ENCODE measurements at places on chromosomes 16 and 17.

- DNase-seq = no peak
These were observed 742 bp downstream of the PFN1 start for GRCh38 chr17:4947411-4948165.

DNA sequence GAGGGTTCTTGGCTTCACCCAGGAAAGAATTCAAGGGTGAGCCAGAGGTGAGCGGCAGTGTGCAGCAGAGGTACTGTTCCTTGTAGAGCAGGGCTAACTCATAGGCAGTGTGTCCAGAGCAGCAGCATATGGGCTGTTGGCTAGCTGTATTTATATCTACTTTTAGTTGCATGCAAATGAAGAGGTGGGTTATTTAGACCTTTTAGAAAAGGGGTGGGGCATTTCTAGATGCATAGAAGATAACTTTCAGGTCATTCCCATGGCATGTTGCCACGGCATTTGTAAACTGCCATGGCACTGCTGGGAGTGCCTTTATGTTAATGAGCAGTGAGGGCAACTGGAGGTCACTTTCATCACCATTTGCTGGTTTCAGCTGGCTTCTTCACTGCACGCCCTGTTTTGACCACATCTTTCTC lies 141.0 kb downstream of the STX8 start:
- no peak for DNase-seq

DNA sequence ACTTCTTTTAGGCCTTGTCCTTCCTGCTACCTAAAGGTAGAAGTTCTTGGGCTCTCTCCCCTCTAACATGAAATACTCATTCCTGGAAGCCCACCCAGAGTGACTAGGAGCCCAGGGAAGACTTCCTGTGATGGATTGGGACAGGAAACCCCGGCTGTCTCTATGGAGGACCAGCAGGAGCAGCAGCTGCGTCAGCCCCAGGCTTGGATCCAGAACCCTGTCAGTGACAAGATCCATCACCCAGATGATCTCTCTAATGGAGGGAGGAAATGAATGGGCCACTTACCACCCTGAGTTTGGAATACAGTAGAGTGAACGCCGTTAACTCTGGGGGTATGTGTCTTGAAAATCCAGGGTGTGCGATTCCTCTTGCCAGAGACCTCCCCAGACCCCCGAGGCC lies 195.7 kb upstream of the WSCD1 start:
- no peak for DNase-seq

- peak; percentile 61 for DNase-seq
These were observed 110.0 kb upstream of the CIBAR2 start for GRCh38 chr16:85222155-85222863.

DNA sequence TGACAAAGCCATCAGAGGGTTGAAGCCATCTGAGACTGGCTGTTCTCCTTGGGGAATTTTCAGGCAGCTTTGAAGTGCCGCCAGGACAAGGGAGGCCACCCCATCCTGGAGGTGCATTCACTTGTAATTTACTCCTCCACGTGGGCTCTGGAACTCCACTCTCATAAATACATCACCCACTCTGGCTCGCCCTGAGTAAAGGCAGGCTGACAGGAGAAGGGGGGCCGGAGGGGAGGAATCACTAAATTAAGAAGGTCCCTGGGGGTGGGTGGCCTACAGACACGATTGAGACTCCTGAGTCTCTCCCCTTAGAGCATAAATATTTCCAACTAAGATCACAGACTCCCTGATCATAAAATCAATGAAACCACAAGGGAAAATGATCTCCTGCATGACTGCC lies 56.3 kb upstream of the HNF1B start:
- DNase-seq = no peak

DNA sequence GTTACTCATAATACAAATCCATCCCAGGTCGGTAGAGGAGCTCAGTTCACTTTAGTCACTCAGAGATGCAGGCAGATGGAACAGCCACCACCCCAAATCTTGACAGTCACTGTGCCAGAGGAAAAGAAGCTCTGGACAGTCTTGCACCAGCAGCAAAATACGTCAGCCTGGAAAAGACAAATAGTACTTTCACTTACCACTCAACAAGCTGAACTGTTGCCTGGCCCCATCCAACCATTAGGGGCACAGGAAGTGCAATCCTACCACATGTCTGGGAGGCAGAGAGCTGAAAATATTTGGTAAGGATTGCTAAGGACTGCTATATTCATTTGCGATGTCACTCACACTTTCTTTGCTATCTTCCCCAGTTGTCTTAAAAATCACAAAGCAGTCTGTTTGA lies 239.1 kb upstream of the TOX3 start:
- no peak for DNase-seq

DNA sequence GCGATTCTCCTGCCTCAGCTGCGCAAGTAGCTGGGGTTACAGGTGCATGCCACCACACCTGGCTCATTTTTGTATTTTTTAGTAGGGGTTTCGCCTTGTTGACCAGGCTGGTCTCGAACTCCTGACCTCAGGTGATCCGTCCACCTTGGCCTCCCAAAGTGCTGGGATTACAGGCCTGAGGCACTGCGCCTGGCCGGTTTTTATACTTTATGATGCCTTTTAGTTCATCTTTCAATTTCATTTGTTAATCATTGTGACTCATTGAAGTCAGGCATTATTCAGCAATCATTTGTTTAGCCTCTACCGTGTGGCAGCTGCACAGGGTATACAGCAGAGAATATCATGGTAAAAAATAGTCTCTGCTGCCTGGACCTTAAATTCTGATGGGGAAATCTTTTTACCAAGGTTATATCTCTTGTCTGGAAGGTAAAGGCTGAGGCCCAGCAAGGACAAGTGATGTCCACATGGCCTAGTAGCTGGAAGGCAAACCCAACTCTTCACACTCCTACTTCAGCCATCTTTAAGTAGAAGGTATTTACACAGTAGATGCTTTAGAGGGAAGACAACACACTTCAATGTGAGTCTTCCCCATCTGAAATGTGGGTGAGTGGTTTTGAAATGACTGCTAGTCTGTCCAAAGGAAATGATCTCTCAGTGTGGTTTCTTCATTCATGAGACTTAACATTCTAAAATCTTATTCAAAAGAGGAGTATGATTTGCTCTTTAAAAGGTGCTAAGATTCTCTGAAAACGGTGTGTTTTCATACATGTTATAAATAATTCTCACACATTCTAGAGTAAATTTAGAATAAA lies 2.4 kb downstream of the PRPSAP2 start:
- no peak for DNase-seq

- no peak for DNase-seq
These were observed 1.7 kb upstream of the AARS1 start for GRCh38 chr16:70290949-70291519.

DNA sequence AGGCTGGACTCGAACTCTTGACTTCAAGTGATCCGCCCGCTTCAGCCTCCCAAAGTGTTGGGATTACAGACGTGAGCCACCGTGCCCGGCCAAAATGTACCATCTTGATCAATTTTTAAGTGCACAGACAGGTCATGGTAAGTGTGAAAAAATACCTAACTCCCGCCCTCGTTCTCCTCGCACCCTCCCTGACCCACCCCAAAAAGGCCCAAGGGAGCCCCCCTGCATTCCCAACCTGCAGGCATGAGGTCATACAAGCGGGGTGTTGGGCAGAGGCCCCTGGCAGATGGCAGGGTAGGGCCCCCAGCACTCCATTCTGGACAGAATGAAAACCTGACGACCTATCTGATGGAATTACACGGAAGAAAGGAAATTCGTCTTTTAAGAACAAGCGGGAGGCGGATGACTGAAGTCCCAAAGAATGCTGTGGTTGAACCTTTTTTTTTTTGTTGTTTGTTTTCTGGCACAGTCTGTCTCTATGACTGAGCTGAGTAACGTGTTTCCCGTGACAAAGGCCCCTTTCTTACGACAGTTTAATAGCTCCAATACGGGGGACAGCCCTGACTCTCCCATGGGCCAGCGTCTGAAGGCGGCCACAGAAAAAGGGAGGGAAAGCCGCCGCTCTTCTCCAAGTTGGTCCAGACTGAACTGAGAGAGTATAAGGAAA lies 376.4 kb downstream of the SLC39A11 start:
- no peak for DNase-seq

- no peak for DNase-seq
These were observed 47.3 kb downstream of the SMPD3 start for GRCh38 chr16:68400924-68401460.

DNA sequence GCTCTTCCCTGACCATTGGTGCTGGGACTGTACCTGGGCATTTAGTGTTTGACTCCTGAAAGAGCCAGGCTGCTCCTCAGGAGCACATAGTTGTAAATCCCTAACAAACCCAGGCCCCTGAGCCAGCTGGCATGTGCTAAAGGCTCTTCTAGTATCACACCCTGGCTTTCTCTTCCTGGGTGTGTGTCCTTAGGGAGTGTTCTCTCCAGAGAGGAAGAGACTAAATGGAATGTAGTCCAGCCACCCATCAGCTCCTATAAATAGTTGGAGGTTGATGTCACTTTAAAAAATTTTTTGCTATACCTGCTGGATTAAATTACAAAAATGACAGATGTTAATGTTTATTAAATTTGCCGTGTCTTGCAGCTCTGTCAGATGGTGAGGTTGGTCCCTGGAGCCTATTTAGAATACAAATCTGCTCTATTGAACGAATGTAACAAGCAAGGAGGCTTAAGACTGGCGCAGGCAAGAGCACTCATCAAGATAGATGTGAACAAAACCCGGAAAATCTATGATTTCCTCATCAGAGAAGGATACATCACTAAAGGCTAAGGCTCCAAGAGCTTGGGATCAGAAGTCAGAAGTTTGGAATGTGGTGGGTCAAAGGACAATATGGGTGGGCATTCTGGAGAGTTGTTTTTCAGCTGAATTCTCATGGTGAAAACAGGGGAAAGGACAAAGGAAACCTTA lies 13.1 kb upstream of the DUSP14 start:
- peak; percentile 86 for DNase-seq

DNA sequence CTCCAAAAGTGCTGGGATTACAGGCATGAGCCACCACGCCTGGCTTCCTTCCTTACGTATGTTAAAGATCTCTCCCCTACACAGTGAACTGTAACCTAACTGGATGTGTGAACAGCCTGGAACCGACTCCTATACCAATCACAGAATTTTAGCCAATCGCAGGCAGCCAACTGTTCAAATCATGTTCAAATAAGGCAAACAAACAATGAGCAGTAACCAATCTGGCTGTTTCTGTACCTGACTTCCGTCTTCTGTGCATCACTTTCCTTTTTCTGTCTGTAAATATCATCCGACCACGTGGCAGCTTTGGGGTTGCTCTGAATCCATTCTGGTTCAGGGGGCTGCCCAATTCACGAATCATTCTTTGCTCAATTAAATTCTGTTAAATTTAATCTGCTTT lies 27.5 kb downstream of the TEKT5 start:
- no peak for DNase-seq

DNA sequence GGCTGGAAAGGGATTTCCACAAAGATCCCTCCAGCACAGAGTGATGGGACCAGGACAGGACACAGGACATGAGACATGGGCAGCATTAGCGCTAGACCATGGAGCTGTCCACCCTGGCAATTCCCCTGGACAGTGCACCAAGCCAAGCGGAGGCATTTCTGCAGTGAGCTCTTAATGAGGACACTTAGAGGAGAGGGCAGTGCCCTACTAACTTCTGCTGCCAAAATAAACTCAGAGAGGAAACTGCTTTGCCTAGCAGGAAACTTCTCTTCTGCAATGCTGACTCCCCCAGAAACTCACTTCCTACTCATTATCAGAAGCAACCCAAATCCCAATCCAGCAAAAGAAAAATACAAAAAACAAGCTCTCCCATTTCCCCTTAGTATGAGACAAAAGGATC lies 119.2 kb downstream of the HS3ST2 start:
- DNase-seq = no peak

DNA sequence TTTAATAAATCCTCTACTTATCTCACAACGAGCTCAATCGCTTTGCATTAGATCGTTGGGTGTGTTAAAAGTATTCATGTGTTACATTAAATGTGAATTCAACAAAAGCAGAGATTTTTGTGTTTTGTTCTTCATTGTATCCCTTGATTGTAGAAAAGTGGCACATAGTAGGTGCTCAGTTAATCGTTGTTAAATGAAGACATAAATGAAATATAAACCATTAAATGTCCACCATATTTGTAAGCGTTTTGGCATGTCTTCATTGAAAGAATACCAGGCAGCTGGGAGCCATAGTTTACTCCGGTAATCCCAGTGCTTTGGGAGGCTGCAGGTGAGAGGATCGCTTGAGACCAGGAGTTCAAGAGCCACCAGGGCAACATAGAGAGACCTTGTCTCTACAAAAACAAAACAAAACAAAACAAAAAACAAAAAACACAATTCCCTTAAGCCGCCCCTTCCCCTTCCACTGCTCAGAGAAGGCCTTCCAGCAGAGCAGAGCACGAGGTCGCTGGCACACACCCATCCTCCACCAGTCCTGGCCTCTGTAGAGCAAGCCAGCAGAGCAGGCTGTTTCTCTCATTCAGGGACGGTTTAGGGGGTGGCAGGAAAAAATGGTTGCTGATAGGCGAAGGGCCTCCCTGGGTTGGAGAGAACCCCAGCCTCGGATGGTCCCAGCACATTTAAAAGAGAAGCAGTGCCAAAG lies 673 bp upstream of the CHD9 start:
- DNase-seq = no peak

DNA sequence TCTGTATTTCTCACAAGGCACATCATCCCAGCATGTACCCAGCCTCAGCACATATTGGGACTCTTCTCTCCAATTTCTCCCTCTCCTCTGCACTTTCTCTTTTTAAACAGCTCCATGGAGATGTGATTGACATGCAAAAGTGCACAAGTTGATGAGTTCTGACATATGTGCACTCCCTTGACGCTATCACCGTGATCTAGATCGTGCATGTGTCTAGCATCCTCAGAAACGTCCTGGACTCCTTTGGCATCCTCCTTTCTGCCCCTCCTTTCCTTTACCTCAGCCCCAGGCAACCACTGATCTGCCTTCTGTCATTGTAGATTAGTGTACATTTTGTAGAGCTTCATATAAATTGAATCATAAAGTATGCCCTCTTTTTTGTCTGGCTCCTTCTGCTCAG lies 108.0 kb upstream of the HSBP1 start:
- DNase-seq = no peak

GRCh38 chr17:9322326-9322725 lies 253.3 kb downstream of the STX8 start:
- DNase-seq = no peak

Data from DMS 273 treated with DMSO at 0.1 percent for 48 hours (cell line).